ENCODE measurements at places on chromosomes 7 and 10.

GRCh38 chr7:91043186-91043585 lies 221.0 kb upstream of the FZD1 start:
- no peak for DNase-seq

DNA sequence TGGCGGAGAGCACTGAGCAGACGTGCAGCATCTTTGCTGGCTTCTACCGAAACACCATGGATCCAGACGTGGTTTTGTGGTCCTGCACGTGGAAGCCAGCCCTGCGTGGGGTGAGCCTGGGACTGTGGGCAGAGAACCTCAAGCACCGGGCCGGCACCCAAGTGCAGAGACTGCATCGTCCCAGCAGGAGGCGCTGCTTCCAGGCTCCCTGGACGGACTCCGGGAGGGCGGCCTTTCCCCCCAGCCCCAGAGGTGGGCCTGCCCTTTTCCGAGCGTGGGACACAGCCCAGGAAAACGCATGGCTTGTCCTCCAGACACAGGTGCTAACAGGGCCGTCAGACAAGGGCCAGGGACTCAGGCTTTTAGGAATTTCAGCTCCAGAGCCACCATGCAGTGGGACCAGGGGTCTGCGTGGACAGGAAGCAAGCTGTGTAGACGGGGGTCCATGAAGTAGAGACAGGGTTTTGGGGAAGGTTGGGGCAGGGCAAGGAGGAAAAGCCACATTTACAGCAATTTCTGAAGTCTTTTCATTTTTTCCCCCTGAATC lies 303.9 kb downstream of the WDR37 start:
- DNase-seq = no peak

- DNase-seq = no peak
Measured at GRCh38 chr10:97785231-97785630, 13.4 kb upstream of the SFRP5 start.

DNA sequence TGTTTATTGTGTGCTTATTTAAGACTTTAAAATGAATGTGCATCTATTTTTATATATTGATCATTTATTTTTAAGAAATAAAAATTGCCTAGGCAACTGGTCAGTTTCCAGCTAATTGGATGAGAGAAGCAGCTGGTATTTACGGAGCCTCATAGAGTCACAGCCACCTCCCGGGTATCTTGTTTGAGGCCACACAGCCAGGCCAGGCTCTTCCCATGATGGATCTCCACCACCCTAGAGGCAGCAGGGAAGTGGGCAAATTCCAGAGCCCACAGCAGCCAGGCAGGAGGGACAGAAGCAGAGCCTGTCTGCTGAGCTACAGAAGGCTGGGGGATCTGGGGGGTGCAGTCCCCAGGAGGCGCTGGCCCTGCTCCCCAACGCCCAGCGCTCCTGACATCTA lies 61.6 kb downstream of the CLEC2L start:
- no peak for DNase-seq

DNA sequence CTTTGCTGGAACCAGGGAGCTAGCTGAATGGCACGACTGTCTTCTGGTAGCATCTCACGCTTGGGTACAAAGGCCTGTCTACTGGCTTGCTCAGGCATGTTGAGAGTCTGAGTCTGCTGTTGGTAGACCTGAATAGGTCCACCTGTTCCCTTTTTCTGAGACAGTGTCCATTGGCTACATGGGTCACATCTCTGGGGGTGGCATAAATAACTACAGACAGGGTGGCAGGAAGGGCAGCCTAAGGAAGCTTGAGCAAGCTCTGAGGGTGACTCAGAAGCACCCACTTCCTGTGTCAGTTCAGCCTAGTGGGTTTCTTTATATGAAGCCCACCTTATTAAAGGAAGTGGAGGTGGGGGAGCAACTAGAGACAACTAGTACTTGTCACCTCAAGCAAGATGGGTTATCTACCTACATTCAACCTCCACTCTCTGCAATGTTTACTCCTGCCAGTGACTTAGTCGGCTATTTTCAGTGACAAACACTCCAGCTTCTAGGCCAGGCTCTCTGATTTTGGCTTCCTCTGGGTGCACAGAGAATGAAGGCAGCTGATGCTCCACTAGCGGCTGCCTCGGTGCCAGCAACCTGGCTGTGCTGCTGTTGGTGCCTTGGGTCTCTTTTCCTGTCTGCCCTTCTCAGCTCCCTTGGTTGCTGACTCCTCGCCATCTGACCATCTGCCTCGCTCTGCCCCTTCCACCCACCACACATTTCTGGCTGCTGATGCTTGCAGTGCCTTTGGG lies 5.7 kb upstream of the ZYX start:
- no peak for DNase-seq

DNA sequence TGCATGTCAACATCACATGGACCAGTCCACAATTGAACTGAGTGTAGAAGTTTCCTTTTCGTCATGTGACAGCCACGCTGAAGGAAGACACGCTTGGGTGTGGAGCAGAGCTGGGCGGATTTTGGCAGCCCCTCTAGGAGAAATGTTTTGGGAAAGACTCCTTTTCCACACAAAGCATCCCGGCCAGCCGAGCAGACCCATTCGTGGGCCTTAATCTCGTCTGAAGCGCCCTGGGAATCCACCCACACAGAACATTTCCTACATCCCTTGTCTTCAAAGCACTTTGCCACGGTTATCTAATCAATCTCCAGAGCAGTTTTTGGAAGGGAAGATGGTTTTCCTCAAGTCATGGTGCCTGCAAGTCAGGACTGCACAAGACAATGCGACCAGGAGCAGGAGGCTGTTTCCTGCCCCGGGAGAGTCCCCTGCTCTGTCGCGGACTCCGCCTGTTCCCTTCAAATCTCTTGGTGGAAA lies 8.4 kb upstream of the IFT22 start:
- DNase-seq = no peak

DNA sequence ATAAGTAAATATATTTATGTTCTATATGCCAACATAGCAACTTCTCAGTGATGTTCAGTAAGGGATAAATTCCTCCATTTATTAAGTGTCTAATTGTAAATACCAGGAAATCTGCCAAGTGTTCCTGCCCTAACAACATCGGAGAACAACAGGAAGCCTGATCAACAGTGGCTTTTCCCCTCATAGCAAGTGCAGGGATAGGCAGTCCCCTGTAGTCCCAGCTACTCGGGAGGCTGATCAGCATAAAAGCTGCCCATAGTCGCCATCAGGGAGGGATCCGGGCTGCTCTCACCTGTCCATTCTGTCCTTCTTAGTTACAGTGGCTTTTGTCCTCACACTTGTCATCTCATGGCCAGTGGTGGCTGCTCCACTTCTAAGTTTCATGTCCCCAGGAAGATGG lies 141.3 kb downstream of the IDE start:
- DNase-seq = no peak

DNA sequence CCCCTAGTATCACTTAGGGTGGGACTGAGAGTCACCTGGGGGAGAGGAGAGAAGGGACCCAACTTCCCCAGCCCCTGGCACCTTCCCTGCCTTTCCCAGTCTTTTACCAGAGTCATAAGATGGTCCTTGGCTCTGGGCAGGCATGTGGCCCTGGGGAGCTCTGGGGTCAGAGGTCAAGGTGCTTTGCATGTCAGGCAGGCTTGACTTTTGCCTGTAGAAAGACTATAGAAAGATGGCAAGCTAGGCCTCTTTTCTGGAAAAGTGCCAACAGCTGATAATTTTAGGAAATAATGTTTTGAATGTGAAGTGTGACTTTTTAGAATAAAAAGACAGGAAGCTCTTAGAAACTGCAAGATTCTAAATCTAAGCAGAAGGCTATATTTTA lies 67.5 kb downstream of the MKI67 start:
- DNase-seq = no peak

DNA sequence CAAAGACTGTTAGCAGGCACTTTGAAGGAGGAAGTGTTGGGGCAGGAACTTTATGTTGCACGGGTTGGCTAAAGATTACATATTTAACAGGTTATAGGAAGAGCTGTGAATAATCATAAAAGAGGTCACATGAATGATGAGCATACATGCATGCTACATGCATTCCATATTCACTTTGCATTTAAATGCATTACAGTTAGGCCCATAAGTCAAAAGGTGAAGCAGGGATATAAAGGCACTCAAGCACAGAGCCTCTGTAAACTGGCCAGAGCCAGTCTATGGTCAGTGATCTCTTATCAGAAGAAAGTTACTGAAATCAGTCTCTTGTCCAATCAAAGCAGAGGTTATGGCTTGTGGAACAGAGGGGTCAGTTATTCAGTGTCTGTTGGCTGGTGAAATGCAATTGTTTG lies 7.3 kb upstream of the ANKRD7 start:
- no peak for DNase-seq

DNA sequence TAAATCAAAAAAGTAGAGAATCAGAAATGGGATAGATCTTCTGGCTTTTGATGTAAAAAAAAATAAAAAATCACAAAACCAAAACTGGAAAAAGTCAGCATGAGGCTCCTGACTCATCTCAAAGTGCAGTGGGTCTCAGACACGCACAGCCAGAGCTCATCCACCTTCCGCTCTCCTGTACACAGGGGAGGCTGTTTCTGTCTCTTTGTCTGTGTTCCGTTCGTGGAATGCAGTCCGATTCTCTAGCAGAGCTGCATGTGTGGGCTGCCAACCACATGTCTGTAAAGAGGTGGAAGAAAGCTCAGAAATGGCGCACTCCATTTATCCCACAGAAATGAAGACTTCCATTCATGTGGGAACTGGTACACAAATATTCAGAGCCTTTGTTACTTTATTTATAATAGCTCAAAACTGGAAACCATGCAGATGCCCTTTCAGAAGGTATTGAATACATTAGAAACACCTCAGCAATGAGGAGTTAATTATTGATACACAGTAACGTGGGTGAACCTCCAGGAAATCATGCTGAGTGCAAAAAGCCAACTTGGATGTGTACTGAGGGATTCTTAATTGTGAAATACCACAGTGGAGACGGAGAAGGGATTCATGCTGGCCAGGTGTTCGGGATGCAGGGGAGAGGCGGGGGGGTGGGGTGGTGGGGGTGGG lies 123.3 kb downstream of the TRRAP start:
- no peak for DNase-seq

DNA sequence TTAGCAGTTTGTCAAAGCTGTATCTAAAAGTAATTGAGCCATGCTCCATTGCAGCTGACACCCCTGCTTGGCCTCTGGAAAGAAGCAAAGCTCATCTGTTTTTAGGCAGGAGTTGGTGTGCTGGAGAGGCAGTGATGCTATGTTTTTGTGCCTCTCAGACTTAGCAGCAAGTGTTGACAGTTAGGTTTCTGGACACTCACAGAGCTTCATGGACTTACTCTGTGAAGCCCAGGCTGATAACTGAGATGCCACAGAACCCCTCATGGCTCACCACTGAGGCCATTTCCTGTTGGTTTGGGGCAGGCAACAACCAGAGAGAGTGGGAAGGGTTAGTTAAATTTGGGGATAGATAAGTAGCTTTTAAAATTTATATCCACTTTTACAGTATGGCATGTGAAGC lies 59.8 kb downstream of the BTAF1 start:
- no peak for DNase-seq

- DNase-seq = no peak
Measured at GRCh38 chr10:87659571-87660483, at the start of gene PAPSS2. PAPSS2 (plus strand) TSS chr10:87659878; CDS start chr10:87659982, 104 bp downstream.

GRCh38 chr7:13259930-13260329 lies 572.5 kb downstream of the ARL4A start:
- DNase-seq = no peak

DNA sequence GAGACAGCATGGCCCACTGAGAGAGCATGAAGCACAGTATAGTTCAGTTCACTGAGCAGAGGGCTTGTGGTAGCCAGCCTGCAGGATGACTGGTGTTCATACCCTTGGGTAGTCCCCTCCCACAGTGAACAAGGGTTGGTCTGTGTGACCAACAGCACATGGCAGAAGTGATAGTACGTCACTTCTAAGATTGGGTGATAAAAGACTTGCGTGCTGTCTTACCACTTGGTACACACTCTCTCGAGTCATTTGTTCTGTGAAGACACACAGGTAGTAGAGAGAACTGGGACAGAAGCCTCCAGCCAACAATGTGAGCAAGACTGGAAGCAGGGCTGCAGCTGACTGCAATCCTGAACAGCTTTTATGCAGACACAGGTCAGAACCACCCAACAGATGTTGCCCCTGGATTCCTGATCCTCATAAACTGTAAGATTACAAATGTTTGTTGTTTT lies 14.6 kb downstream of the EPC1 start:
- DNase-seq = no peak

- DNase-seq = no peak
Measured at GRCh38 chr7:106178593-106179134, 66.6 kb upstream of the SYPL1 start.

GRCh38 chr10:48744587-48744986 lies 59.9 kb downstream of the WDFY4 start:
- no peak for DNase-seq

DNA sequence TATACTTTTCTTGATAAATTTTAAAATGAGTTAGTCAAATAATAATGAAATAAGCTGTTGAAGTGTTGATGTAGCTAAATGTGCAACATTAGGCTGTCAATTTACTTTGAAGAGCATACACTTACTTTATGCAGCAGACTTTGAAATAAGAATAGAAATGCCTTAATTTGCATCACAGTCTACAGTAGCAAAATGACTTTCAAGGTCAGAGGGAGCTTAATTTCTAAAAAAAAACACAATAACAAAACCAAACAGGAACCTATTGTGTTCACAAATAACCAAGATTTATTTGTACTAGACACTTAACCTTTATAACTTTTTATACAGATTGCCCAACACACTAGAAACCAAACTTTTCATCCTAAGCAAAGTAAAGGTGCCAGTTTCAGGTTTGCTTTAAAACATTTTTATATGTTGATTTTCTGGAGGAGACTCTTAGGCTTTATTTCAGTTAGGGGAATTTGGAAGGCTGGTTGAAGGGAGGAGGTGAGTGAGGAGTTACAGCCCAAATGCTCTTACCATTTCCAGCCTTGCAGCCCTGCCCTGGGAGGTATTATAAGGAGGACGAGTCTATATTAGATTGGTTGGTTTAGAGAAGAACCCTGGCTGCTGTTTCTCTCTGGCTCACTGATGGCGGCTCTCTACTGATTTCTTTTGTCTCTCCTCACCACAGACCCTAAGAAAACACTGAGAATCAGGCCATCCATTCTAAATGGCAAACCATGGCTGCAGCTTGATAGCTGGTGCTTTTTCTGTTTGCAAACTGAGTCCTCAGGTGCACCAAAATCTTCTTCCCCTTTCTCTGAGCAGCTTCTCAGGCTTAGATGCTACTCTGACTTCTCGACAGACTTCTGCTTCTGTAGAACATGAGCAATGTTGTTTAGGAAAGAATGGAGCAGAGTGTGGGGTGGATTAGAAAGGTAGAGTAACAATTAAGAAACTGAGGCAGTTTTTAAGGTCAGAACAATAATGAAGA lies 55.2 kb upstream of the RPA3 start:
- no peak for DNase-seq

DNA sequence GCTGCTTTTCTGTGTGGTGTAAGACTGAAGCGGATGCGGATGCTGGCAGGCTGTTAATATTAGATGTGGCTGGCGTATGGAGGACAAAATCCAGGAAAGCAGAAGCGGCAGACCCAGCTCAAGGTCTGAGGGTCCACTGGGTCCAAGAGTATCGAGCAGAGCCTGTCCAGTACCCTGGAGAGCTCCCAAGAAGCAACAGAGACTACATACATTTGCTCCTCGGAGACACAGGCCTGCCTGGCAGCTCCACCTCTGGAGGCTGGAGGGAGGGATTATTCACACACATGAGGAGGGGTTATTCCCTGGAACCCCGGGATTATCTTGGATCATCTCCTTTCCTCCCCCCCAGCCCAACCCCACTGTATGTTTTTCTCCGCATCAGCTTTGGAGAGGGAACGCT lies 31.3 kb upstream of the LOXL4 start:
- DNase-seq = no peak
